Adipocyte (in vitro differentiated cells): ENCODE measurements at places on chromosomes 3 and 15.

DNA sequence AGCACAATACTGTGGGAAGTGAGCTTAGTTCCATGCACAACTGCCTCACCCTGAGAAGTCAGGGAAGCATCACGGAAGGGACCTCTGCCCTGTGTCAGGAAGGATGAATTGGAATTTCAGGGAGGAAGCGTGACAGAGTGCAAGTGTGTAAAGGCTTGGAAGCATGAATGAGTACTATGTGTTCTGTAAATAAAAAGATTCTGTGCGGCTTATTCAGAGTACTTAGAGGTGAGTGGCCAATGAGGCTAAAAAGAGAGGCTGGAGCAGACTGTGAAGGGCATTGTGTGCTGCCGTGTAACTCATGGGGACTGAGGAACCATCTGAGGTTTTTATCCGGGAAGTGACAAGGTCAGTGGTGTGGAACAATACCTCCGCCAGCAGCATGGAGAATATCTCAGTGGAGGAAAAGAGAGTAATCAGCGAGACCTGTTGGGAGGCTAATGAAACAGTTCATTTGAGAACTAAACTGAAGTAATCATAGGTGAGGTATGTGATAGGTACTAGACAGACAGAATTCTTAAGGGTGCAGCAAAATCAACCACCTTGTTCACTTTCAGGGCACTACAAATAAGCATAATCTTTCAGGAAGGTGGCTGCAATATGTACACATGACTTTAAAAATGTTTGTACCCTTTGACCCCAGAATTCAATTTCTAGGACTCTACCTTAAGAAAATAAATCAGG lies 64.9 kb upstream of the SPRED1 start:
- DNase-seq: no peak

GRCh38 chr3:194080436-194080835 lies 55.5 kb upstream of the HES1 start:
- DNase-seq: peak; percentile 53

DNA sequence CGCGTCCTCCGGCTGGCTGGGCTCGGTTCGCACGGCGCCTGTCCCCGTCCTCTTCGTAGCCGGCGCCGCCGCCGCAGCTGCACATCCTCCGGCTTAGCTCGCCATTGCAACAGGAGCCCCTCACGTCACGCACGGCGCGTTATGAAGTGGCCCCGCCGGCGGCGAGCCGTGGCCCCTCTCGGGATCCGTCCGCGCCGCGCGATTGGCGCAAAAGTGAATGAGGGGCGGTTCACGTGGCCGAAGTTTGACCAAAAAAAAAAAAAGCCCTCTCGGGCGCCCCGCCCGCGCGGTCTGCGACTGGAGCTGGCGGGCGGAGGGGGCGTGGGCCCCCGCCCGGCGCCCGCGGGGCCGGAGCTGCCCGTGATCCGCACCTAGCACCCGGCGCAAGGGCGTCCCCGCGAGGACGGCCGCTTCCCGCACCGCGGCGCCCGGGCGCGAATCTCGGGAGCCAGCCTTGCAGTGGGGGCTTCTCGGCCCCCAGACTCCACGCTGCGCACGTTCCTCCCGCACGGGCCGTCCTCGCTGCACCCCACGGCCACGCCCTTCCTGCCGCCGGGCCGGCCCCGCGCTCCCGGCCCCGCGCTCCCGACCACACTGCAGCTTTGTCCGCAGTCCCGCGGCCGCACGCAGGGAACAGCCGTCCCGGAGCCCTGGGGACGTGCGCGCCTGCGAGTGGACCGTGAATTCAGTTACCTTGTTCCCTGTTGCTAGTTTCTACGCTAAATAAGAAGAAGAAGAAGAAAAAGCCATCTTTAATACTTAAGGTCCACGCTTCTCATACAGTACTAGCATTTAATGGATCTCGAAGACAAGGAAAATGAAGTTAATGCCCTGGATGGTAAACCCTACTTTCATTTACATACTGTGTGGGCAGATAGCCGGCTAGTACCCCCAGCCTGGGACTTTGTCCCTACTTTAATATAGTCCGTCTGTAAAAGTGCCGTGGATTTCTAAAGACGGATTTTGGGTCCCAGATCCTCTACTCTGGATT lies at the start of gene CHSY1:
Gene CHSY1 (minus strand): TSS at position 219 of the 991 bp plus-strand sequence. CDS start 592 bp downstream, outside the sequence.
- peak; percentile 97 for DNase-seq

DNA sequence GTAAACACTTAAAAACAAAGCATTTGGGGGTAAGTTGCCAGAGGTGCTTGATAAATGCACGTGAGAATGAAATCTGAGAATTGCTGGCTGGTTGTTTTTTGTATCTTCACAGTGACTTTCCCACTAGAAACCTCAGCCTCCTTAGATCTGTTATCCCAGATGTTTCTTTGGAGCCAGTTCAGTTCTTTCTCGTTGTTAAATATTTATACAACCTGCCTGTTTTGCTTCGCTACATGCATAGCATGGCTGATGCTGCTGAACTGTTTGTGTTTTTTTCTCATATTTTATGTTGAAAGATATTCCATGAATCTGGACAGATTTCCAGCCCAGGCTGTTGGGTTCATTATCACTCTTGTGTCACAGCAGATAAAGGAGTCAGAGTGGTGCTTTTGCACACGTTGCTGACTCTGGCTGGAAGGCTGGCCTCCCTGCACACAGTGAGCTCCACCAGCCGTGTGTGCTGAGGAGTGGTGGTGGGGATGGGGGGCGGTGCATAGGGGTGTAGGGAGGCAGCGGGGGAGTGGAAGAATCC lies 80.2 kb downstream of the ARNT2 start:
- DNase-seq: peak; percentile 30

GRCh38 chr3:187181454-187182170 lies 15.7 kb upstream of the RTP1 start:
- no peak for DNase-seq

GRCh38 chr3:177934001-177934891 lies 602.0 kb upstream of the KCNMB2 start:
- peak; percentile 54 for DNase-seq

DNA sequence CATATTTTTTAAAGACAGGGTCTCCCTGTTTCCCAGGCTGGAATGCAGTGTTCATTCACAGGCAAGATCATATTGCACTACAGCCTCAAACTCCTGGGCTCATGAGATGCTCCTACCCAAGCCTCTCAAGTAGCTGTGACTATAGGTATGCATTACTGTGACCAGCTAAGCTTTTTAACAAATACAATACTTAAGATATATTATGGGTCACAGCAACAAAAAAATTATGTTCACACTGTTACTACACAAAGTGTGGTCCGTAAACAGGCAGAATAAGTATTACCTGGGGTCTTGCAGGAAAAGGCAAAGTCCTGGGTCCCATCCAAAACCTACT lies 152.5 kb downstream of the VPS13C start:
- no peak for DNase-seq

DNA sequence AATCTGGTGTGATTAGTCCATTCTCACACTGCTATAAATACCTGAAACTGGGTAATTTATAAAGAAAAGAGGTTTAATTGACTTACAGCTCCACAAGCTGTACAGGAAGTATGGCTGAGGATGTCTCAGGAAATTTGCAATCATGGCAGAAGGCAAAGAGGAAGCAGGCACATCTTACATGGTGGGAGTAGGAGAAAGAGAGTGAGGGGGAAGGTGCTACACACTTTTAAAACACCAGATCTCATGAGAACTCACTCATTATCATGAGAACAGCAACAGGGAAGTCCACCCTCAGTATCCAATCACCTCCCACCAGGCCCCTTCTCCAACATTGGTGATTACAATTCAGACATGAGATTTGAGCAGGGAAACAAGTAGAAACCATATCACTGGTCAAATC lies 24.0 kb upstream of the ACP3 start:
- no peak for DNase-seq

DNA sequence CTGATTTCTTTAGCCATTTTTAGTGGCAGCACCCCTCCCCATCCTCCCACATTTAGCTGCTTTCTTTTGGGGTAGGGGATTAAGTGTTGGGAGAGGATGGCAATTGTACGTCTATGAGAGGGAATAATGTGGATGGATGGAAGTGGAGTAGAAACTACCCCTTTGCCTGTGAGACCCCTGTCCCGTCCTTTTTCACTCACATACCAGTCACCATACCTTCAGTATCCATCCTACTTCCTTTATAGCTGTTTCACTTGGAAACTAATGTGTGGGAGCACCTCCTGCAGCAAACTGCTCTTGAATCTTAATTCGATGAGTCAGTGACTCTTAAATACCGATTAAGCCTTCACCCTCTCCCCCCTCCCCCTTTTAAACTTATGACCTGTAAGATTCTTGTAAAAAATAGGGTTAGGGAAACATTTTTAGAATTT lies 730 bp downstream of the SPRED1 start:
- DNase-seq: peak; percentile 70

DNA sequence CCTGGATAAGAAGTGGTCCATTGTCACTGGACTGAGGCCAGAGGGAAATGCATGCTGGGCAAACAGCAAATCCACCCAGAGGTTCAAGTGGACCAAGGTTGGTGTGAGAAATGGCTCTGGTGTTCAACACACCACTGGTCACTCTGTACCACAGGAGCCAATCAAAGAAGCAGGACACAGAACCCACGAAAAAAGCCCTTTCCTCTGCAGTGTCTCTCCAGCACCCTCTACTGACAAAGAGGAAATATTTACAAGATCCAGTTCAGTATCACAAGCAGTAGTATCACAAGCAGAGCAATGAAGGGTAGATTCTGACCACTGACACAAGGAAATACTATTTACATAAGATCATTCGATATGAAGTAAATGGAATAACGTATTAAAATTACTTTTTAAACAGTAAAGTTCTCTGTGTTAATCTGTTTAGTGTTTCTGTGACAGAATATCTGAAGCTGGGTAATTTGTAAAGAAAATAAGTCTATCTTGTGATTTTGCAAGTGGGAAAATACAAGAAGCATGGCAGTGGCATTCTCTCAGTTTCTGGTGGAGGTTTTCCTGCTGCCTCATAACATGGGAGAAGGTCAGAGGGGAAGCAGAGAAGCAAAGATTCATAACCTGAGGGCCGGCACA lies 390.7 kb downstream of the EFHB start:
- peak; percentile 0 for DNase-seq

DNA sequence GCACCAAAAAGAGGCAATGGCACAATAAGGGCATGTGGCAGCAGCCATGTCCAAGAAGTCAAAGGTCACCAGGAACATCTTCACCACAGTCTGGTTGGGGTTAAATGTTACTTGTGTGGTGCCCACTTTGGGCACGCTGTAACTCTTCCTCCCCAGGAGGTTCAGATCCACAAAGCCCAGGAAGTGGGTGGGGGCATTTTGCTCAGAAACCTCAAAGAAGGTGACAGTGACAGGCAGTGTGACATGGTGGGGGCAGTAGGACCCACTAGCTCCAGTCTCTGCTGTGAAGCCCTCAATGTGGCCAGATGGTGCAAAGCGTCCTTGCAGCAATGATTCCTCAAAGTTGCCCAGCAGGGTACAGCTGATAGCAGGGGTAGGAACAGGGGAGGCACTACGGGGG lies 5.8 kb downstream of the ZNF80 start:
- no peak for DNase-seq

DNA sequence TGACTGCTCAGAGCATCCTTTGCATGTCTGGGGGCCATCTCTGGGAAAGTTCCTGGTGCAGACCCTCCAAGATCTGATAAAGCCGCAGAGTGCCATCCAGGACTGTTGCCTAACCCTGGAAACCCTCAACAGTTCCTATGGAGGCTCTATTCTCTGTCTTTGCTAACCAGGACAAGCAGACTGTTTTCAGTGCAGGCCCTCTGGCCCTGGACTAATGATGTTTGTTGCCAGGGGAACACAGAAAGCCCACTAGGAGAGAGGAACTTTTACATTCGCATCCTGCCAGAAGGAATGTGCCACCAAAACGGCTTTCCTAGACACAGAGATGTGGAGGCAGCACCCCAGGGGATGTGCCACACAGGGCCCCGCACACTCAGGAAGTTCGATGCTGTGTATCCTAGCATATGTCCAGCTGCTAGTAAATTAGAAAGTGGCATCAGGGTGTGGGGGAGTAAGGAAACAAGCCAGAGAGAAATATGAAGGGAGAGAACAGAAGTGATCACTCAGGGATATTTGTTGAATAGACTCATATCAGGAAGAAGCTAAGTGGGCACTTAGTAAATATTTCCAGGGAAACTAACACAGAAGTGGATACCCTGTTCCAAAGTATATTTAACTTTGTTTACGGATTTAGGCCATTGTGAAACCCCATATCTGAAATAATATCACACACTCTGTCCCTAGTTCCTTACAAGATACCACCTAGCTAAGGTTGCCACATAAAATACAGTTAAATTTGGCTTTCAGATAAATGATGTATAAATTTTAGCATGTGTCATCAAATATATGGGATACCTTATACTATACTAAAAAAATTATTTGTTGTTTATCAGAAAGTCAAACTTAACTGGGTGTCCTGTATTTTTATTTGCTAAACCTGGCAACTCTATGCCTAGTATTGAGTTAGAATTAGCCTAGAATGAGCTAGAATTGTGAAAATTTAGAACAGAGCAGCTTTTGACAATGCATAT lies 29.9 kb upstream of the TMOD3 start:
- no peak for DNase-seq
